ENCODE measurements at places on chromosomes 1 and 21.

DNA sequence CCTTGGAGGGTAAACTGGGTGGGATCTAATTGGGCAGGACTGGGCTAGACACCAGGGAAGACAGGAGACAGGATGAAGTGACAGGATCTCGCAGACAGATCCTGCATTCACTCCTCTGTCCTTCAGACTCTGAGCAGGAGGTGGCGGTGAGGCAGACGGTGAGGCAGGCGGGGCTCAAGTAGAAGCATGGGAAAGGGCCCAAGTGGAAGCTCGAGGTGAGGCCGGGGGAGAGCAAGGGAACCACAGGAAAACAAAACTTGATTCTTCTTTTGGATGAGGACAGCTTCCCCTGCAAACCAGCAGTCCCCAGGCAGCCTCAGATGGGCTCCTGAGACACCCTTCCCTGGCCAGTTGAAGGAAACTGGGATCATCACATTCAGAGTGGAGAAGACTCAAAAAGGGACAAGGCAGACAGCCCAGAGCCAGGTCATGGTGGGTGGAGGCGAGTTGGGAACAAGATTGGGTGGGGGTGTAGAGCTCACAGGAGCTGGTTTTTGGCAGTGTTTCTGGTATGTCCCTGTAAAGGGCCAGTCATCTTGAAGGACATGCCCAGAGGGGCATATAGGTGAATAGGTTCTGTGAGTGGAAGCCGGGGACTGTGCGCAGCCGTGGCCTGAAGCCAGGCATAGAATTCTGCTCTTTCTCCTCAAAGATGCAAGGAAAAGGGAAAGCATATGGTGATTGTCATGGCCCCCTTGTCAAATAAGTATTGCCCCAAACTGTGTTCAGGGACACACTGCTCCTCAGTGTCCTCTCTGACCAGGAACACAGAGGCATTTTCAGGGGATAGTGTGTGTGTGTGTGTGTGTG is 18.0 kb downstream of the INKA2 start:
- no peak for DNase-seq

DNA sequence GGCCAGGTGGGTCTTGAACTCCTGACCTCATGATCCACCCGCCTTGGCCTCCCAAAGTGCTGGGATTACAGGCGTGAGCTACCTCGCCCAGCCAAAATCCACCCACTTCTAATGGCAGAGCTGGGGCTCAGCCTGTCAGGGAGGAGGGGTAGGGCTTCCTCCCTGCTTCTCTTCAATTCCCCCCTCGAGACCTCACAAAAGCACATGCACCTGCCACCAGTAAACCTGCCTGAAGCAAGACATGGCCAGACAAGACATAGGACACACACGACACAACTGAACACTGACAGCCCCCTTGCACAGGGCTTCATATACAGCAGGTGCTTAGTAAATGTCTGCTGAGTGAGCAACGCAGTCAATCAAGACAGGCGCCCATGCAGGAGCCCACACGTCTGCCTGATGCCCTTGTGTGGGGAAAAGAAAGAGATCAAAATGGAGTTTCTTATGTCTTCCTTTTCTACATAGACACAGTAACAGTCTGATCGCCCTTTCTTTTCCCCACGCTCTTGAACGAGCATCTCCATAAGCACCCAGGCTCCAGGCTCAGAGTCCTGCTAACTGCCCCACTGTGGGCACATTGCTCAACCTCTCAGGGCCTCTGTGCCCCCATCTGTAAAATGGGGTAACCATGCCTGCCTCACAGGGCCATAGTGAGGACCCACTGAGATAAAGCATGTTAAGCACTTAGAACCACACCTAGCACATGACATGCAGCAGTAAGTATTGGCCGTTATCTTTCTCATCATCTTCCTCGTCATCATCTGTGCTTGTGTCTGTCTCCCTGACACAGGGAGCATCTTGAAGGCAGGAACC is 8.8 kb downstream of the SDC3 start:
- DNase-seq = no peak

GRCh38 chr1:182129398-182129797 is 67.9 kb upstream of the ZNF648 start:
- no peak for DNase-seq

GRCh38 chr1:176110203-176110602 is 96.9 kb downstream of the COP1 start:
- DNase-seq = no peak

DNA sequence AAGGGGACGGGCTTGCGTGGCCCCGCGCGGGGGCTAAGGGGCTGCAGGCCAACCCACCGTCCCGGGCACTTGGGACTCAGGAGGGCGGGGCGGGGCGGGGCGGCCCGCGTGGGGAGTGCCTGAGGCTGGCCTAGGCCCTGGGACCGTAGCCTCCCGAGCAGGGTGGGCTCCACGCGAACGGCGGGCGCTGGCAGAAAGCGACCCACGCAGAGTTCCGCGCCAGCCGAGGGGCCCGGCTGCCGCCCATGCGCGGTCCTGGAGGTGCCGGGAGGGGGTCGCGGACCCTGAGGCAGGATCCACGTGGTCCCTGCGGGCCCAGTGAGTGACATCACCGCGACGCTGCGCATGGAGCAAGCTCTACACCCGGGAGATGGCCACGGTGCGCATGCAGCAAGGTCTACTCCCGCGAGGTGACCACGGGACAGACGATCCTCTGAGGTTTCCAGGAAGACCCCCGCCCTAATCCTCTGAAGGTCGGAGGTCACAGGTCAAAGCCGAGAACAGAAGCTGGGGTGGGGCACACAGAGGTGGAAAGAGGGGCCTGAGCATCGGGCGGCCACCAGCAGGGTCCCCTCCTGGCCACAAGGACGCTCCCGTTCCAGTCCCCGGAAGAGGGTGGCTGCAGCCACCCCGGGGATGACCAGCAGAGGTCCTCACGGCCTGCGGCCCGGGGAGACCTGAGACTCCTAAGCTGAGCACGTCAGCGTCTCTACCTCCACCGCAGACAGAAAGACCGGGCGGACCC is 13.5 kb upstream of the SLC19A1 start:
- peak; percentile 76 for DNase-seq

DNA sequence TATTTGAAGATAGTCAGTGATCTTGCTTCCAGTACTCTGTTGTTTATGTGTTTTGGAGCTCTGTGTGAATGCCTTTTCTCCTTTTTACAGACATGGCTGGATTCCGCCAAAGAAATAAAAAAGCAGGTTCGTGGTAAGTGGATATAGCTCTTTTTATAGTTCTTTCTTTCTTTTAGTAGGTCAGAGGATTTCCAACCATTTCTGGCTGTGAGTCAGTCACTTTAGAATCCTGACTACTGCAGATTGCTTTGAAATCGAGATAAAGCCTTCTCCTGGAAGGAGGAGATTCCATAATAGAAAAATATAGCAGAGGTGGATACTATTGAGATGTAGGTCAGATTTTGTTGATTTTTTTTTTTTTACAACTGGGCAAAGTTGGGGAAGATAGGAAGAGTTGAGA is 97.4 kb downstream of the EPB41 start:
- DNase-seq = no peak

DNA sequence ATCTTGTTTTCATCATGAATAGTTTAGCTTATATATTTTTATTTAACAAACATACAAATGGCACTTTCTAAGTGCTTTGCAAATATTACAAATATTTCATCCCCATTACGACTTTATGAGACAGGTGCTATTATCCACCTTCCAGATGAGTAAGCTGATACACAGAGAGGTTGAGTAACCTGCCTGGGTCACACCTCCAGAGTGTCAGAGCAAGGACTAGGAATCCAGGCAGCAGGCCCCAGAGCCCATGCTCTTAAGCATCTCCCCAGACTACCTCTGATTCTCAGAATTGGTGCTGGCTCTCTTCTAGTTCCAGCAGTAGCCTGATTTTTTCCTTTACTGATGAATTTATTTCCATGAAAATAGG is 40.0 kb downstream of the EPHB2 start:
- no peak for DNase-seq

- DNase-seq = no peak
Measured at GRCh38 chr21:43997766-43998742, 14.1 kb upstream of the TRAPPC10 start.

DNA sequence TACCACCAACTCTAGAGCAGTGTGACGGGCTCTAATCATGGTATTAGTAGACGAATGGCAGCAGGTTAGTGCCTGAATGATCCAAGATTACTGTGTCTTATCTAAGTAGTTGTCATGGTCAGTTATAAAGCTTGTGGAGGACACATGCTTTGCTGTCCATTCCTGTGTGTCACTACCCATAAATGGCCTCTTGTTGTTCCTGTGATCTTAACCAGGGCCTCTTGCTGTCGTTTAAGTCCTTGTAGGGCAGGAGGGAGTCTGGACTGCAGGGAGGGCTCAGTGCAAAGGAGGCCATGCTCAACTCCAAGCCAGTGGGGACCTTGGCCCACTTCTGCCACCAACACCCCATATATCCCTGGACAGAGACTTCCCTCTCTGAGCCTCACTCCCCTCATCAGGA is 130.5 kb downstream of the EPHB2 start:
- no peak for DNase-seq

- peak; percentile 54 for DNase-seq
Measured at GRCh38 chr1:203444171-203444576, 31.4 kb upstream of the PRELP start.

- DNase-seq = no peak
Measured at GRCh38 chr21:37665230-37666024, 250.8 kb downstream of the KCNJ6 start.

DNA sequence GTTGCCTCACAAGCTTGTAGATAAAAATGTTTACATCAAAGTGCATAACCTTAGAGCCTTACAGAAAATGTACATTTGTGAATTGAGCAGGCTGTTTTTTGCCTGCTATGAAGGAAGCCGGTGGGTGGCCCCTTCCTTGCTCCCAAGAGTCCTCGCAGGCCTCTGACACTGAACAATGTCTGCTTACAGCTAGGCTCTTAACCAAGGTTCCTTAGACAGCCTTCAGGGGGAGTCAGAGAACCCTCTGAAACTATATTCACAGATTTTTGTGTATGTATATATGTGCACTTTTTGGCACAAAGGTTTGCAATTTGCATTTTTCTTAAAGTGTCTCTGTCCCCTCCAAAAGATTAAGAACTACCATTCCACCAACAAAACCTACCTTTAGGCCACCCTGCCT is 282.6 kb downstream of the BARHL2 start:
- no peak for DNase-seq

- DNase-seq = peak; percentile 80
Measured at GRCh38 chr1:116667575-116668105, at the start of gene IGSF3. IGSF3 (minus strand) TSS chr1:116667733; CDS start chr1:116666326, 1,407 bp downstream.

DNA sequence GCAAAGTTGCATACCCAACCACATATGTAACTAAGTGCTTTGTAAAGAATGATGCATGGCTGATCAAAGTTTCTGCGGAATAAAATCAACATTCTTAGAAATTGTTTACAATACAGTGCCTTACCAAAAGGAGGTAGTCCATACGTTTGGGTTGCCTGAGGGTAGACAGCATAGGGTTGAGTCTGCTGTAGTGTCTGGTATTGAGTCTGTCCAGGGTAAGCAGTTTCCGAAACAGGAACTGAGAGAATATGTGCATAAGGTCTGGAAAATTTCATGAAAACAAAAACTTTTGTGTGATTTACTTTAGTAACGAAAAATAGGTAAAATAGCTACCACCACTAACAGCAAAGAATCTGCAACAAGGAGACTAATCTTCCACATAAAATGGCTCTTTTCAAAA is 53.0 kb downstream of the EYA3 start:
- DNase-seq = no peak

GRCh38 chr1:176545034-176545639 is 82.2 kb downstream of the PAPPA2 start:
- DNase-seq = no peak

- DNase-seq = peak; percentile 10
Measured at GRCh38 chr21:38811257-38811656, 5.5 kb downstream of the ETS2 start.

DNA sequence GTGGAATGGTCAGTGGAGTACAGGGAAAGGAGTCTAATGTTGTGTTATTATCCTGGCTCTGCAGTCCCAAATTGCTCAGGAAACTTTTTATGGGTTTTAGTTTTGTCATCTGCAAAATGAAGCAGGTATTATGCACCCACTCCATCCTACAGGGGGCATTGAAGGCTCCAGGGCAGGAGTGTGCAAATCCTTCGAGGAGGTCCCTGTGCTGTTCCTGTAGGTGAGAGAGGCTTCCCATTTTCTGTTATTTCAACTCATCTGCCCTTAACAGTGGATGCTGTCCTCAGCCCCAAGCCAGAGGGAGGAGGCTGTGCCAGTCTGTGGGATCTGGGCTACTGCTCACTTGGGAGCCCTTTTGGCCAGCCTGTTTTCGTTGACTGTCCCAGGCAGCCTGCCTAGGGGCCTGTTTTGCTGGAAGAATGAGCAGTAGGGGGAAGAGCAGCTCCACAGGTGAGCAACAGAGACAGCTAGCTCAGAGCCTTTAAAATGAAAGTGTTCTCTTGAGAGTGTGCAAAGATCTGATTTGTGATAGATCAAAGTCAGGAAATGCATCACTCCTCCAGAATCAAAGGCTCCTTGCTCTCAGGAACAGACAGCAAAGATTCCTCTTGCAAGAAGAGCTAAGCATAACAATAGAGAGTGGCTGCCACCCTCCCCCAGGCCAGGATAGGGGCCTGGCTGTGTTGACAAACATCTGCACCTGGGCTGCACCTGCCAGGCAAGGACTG is 317.6 kb upstream of the PROX1 start:
- peak; percentile 45 for DNase-seq

DNA sequence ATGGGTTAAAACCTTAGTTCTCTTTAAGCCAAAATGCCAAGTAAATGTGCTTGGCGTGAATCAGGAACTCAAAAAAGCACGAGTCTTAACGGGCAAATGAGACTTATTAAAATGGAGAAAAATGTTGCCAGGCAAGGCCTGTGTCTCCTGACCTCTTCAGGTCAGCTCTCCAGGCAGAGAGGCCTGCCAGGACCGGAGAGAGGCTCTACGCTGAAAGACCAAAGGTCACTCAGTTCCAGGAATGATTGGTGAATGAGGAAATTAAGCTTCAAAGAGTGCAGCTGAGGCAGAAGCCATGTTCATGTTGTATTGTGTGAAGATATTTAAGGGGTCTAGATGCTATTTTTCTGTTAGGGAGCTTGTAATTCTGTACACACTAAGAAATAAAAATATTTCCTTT is 66.6 kb downstream of the SPAG17 start:
- peak; percentile 42 for DNase-seq

DNA sequence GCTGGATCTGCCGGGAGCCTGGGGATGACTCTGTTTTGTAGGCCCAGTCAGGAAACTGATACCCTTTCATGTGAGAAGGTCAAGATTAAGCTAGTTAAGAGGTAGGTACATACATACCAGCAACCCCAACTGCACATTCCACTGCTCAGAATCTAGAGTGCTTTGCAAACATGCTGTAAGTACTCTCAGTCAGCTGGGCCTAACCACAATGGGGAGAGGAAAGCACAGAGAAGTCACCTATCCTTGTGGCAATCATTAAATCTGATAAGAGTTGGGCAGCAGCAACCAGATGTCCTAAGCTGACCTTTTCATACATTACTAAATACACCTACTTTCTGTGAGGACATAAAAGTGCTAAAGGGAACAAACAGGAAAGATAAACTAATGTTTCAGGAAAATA is 2.5 kb downstream of the ETV3 start:
- DNase-seq = no peak

Data from left colon (tissue), 2 donors.